ENCODE measurements at places on chromosomes 2 and 18.

GRCh38 chr18:78980777-78981380 lies 1.3 kb downstream of the SALL3 start:
- no peak for DNase-seq

DNA sequence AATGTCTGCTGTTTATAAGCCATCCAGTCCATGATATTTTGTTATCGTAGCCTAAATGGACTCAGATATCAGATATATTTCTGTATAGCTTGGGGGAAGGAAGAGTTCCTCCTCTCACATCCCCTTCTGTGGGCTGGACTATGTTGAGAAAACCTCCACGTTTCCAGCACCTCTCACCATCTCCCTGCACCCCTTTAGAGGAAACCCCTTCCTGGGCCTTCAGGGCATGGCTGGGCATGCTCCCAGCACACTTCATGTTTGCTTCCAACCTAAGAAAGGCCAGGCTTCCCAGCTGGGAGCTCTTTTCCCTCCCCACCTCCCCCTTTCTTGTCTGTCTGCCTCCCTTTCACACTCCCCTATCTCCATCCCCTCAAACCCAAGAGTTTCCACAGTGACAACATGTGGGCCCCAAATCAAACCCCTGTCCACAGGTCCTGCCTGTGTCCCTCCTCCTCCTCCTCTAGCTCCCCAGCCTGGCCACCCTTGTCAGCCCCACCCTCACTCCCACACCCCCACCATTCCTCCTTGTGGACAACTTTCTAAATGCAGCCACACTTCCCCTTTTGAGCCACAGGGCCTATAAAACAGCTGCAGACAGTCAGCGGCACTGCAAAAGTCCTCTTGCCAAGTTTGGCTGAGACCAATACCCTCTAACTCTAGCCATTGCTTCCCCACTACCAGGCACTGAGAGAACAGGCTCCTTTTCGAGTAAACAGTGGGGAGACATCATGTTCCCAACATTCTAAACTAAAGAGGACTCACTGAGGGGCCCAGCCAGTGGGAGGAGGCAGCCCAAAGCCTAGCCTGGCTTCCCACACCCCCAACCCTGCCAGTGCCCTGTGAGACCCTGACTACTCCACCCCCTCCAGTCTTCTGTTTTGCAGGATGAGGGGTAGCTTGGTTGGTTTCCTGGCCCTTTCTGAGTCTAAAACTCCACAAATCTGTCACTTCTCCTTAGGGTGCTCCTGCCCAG lies 120.5 kb downstream of the ZFP36L2 start:
- peak; percentile 83 for DNase-seq

- DNase-seq: no peak
Observed at GRCh38 chr18:22439447-22439846, 21.7 kb upstream of the CTAGE1 start.

GRCh38 chr18:73940721-73941120 lies 206.9 kb downstream of the FBXO15 start:
- DNase-seq: no peak

GRCh38 chr18:67525328-67526099 lies 9.0 kb upstream of the DSEL start:
- DNase-seq: no peak

GRCh38 chr2:64015898-64016297 lies 3.3 kb downstream of the VPS54 start:
- DNase-seq: no peak

DNA sequence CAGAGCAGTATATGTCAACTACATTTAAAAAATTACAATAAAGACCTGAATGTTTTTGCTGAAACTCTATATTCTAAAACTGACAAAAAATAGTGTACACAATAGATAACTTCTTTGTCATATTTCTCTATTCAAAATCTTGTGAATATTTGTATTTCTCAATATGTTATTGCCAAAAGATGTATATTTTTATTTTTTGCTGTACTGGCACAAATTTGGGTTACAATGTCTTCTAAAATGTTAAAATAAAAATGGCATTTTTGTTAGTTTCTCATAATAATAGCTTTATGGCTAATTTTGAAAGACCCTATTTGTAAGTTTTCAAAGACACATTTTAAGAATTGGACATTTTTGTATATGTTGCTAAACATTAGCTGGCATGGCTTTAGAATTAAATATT lies 630 bp upstream of the ARHGEF33 start:
- no peak for DNase-seq

GRCh38 chr18:58125183-58125582 lies 81.2 kb downstream of the NEDD4L start:
- no peak for DNase-seq

GRCh38 chr2:31558401-31559295 lies 22.1 kb downstream of the SRD5A2 start:
- no peak for DNase-seq

GRCh38 chr2:197946562-197946961 lies 142.2 kb downstream of the PLCL1 start:
- no peak for DNase-seq

DNA sequence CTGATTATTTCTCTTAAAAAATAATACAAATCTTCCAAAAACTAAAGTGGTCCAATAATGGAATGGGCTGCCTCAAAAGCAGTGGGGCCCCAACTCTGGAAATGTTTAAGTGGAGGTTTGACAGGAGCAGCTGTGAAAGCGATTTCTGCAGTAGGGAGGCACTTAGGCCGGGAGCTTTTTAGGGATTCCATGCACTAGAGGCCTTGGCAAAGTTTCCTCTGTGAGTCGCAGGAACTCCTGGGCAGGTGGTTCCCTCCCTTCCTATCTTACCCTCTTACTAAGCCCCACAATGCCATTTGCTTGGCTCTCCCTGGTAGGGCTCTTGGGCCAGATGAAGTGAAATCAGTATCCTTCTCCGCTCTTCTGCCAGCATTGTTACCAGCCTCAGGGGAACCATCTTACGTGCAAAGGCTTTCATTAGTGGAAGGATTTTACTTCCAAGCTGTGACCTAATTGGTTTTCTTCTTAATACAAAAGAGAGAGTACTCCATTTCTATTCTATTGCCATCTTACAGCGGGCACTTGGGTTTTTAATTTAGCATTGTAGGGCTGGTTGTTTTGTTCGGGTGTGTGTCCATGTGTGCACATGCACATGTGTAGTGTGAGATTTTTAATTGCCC lies 34.3 kb upstream of the C18orf32 start:
- DNase-seq: no peak

GRCh38 chr2:221518201-221518934 lies 53.7 kb downstream of the EPHA4 start:
- DNase-seq: peak; percentile 19

DNA sequence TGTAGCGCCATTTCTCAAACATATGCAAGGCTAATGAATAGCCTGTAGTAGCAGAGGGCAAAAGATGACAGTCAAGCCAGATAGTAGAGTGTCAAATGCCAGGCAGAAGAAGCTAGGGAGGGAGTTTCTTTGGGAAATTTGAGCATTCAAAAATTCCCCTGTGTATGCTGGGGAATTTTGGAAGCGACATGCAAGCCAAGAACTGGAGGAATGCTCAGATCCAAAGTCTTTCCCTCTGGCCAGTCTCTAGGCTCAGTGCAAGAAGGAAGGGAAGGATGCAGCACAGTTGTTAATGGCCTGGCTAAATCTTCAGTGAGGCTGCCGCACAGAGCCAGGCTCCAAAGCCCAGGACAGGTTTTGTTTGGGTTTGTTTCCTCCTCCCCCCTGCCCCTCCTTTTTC lies 59.9 kb downstream of the ATP9B start:
- no peak for DNase-seq

DNA sequence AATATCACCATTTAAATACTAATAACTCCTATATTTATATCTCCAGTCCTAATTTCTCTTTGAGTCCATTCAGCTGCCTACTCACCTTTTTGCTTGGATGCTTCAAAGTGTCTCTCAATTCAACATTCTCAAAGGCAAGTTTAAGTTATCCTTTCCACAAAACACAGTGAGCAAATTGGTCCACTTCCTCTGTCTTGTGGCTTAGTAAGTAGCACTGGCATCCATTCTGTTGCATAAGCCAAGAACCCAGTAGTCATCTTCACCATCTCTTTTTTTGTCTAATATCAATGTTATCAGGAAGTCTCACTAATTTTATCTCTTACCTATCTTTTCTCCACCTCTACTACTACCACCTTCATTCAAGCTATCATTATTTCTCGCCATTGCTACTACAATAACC lies 27.4 kb upstream of the IL1RL1 start:
- peak; percentile 61 for DNase-seq

DNA sequence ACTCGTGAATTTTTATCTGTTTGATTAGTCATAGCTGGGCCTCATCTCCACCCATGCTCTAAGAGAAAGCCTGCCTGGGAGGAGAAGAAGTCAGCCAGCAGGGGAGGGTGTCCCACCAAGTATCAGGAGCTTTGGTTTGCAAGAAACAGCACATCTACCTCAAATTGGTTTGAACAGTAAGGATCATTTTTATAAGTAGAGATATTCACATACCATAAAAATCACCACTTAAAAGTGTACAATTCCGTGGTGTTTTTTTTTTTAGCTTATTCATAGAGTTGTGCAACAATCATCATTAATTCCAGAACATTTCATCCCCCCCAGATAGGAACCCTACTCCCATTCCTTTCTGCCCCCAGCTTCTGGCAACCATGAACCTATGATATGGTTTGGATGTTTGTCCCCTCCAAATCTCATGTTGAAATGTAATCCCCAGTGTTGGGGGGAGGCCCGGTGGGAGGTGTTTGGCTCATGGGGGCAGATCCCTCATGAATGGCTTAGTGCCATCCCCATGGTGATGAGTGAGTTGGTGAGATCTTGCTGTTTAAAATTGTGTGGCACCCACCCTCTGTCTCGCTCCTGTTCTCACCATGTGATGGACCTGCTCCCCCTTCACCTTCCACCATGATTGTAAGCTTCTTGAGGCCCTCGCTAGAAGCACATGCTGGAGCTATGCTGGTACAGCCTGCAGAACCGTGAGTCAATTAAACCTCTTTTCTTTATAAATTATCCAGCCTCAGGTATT lies 36.2 kb upstream of the HS6ST1 start:
- no peak for DNase-seq

- DNase-seq: no peak
Observed at GRCh38 chr2:100909534-100910081, 89.7 kb downstream of the NPAS2 start.

DNA sequence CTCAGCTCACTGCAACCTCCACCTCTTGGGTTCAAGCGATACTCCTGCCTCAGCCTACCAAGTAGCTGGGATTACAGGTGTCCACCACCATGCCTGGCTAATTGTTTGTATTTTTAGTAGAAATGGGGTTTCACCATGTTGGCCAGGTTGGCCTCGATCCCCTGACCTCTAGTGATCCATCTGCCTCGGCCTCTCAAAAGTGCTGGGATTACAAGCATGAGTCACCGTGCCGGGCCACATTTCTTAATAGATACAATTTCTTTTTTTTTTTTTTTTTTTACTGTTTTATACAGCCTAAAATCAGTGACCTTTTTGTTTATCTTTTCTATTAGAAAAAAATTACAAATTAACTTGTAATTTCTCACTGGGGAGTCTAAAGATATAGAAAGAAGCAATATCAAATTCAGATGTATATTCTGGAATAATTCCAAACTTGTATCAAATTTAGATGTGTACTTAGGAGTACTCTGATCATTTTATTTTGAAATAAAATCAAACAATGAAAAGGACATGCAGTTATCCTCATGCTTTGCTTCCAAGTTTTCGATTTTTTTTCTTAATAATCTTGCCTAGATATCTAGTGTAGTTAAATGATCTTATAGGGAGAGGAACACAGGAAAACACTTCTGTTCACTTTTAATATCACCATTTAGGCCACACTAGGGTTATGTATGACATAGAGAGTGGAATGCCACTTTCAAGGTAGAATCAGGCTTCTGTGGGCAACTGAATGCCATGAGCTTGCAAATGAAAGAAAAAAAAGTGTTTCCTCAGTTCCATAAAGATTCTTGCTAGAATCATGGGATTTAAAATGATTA lies 1089.3 kb downstream of the SUCLG1 start:
- no peak for DNase-seq

DNA sequence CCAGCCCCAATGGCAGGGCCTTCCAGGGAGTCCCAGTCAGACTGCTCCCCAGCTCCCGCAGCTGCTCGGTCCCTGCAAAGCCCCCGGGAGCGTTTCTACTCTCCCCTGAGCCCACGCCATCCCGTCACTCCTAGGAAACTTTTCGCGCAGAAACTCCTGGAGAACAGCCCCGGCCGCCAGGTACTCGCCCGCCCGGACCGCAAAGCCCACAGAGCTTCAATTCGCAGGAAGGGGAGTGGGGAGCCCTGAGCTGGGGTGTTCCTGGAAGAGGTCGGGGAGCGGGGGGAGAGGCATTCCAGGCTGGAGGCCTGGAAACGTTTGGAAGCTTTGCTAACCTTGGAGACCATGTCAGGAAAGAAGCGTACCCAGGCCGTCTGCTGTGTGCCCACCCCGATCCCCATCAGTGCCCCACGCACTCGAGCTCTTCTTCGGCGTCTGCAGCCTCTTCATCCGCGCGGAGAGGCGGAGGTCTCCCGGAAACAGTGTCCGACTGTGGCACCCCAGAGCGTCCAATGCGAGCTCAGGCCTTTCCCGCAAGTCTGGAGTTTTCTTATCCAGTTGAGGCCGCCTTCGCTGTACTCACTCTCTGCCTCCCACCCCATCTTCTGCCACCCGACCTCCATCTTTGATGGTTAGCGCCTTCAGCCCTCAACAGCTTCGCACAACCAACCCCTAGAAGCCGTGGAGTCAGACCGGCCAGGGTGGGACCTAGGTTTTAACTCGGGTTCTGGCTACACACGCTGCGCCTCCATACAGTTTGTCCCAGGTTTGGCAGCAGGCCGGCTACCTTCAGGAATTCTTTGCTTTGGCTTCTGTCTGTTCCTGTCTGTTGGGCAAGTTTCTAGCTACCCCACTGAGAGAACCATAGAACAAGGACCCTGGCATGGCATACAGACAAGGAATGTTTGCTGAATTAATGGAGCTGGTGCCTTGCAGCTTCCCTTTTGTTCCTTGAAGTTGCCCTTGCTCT lies 3.7 kb downstream of the PCGF1 start:
- DNase-seq: no peak

- no peak for DNase-seq
Observed at GRCh38 chr2:214497489-214497888, 86.6 kb downstream of the VWC2L start.

- peak; percentile 71 for DNase-seq
Observed at GRCh38 chr2:64141674-64142405, 2.4 kb downstream of the PELI1 start.

DNA sequence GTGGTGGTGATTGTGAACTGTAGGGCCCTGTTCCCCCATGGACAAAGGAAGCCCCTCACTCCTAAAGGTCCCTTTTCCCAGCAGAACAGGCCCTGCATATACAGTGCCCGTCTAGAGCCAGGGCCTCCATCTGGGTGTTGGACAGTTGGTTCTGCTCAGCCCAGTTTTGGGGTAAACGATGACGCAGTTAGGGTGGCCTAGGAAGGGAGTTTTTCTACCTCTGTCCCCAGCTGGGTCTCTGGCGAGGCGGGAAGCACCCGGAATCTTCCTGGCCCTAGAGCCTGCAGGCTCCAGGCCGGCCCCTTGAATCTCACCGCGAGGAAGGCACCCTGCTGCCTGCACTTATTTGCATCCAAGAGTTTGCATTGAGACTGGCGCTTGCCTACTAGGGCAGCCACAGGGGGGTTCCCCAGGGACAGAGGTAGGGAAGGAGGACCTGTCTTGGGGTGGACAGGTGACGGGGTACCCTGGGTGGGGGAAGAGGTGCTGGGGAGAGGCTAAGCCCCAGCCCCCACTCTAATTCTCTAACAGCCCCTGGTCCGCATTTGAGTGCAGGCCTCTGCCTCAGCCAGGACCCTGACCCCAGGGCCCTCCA lies 529 bp upstream of the MTA3 start:
- DNase-seq: no peak

- DNase-seq: no peak
Observed at GRCh38 chr18:72232644-72233043, 311.5 kb downstream of the CBLN2 start.

GRCh38 chr18:10094154-10094553 lies 180.3 kb downstream of the VAPA start:
- no peak for DNase-seq

All from inflammatory macrophage treated with lipopolysaccharide for 4 hours (primary cell).